Stimulated activated CD8-positive, alpha-beta memory T cell treated with anti-CD3 and anti-CD28 coated beads, Interleukin-7, amount 100 ng/mL, for 1 hour (primary cell): ENCODE measurements at places on chromosomes 7 and 10.

- DNase-seq = no peak
Measured at GRCh38 chr7:45990276-45990675, 69.2 kb upstream of the IGFBP3 start.

GRCh38 chr10:52410916-52411315, 96.8 kb downstream of the DKK1 start:
- no peak for DNase-seq

DNA sequence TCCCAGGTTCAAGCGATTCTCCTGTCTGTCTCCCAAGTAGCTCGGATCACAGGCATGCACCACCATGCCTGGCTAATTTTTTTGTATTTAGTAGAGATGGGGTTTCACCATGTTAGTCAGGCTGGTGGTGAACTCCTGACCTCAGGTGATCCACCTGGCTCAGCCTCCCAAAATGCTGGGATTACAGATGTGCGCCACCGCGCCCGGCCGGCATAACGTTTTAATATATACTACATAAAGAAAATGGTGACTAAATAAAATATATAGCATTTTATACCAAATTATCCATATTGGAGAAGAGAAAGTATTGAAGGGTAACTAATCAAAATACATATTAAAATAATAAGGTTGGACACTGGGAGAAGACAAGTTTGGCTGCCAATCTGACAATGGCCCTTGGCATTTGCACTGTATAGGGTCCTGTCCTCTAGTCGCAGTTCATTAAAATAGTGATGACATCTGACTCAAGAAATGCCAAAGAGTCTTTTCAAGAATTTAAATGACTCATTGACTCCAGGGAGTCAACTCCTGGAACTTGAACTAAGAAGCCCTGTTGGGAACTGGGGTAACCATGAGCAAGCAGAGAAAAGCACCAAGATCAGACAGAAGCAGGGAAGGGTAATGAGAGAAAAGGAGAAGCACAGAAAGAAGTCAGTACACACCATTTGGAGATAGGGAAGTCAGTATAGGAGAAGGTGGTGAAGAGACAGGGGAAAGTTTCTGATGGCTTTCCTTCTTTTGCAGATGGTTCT, 91.1 kb downstream of the CH25H start:
- DNase-seq = no peak

GRCh38 chr7:85554236-85555178, 367.7 kb upstream of the SEMA3D start:
- no peak for DNase-seq

GRCh38 chr7:140998715-140999114, 16.0 kb downstream of the MRPS33 start:
- no peak for DNase-seq

GRCh38 chr10:116761883-116762282, 19.5 kb upstream of the HSPA12A start:
- no peak for DNase-seq
